ENCODE measurements at places on chromosomes 5 and 9. TPM values are rescaled to one million over a fixed set of nuclear protein-coding genes. Genes with fewer than 3 reads are reported as not detected.

BTNL8 gene
- total RNA-seq, result not detected

GRXCR2 gene
- total RNA-seq, result not detected

KCNV2 gene
- total RNA-seq, result not detected

SPARC gene
- 22.3 TPM for total RNA-seq

PLAC8L1 gene
- total RNA-seq, result not detected

DRD1 gene
- total RNA-seq, result 0.51 TPM

GOLGA1 gene
- 10.7 TPM for total RNA-seq

FLT4 gene
- 2.5 TPM for total RNA-seq

CEP120 gene
- total RNA-seq, result 6.9 TPM

ZDHHC11B gene
- total RNA-seq, result 1.3 TPM
